ENCODE measurements at places on chromosomes 1 and 21.

- no peak for DNase-seq
Measured at GRCh38 chr1:156475568-156476500, 24.7 kb downstream of the MEF2D start.

- DNase-seq = peak; percentile 92
Measured at GRCh38 chr1:160768295-160768657, 27.7 kb upstream of the LY9 start.

DNA sequence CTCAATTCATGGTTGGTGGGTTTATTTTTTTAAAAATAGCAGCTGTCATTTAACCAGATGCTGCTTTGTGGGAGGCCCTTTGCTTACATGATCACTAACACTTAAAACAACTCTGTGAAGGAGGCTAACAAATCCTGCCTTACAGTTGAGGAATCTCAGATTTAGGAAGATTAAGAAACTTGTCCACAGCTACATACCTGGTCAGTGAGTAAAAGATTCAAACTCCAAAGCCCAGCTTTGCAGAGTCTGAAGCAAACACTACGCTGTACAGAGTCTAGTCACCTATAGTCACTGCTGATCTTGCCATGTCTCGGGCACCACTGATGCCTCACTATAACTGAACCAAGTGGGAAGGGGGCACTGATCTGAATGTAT lies 535.4 kb downstream of the SMYD3 start:
- DNase-seq = no peak

DNA sequence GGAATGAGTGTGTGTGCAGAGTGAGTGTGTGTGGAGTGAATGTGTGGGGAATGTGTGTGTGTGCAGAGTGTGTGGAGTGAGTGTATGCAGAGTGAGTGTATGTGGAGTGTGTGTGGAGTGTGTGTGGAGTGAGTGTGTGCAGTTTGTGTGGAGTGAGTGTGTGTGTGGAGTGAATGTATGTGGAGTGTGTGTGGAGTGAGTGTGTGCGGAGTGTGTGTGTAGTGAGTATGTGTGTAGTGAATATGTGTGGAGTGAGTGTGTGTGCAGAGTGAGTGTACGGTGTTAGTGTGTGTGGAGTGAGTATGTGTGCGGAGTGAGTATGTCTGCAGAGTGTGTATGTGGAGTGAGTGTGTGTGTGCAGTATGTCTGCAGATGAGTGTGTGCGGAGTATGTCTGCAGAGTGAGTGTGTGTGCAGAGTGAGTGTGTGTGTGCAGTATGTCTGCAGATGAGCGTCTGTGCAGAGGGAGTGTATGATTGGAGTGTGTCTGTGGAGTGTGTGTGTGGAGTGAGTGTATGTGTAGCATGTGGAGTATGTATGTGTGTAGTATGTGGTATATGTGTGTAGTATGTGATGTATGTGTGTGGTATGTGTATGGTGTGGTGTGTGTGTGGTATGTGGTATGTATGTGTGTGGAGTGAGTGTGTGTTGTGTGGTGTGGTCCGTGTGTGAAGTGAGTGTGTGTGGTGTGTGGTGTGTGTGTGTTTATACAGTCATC lies 59.7 kb upstream of the CLDN14 start:
- no peak for DNase-seq

DNA sequence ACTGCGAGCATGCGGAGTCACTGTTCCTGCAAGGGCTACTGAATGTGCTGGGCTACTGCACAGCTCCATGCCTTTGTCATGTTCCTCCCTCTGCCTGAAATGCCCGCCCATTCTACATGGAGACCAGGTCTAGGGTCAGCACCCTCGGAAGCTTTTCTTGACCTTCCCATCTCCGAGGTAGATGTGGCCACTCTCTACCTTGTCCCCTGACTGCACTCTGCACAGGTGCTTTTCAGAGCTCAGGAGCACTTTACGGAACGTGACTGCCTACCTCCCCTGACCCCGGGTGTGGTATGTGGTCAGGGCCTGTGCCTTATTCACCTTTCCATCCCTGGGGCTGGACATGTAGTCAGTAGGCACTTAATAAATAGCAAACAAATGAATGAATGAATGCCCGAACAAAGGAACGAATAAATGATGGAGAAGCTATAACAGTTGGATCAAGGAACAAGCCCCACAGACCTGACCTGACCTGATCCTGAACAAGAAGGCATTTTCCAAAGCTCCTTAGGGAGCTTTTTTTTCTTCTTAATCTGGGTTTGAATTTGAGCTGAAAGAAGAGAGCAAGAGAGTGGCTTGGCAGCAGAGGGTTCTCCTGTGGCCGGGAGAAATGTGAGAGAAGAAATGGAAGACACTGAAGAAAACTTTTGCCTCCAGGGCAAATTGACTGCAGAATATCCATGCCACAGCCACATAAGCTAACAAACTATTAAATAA lies 7.9 kb downstream of the RD3 start:
- DNase-seq = no peak

GRCh38 chr1:247680171-247680570 lies 632 bp upstream of the OR13G1 start:
- DNase-seq = no peak

GRCh38 chr1:210978316-210978973 lies 155.5 kb downstream of the KCNH1 start:
- no peak for DNase-seq

GRCh38 chr1:181033799-181034451 lies at the start of gene MR1:
MR1 (plus strand) TSS chr1:181033983; CDS start chr1:181034008, 25 bp downstream.
- DNase-seq = peak; percentile 88

DNA sequence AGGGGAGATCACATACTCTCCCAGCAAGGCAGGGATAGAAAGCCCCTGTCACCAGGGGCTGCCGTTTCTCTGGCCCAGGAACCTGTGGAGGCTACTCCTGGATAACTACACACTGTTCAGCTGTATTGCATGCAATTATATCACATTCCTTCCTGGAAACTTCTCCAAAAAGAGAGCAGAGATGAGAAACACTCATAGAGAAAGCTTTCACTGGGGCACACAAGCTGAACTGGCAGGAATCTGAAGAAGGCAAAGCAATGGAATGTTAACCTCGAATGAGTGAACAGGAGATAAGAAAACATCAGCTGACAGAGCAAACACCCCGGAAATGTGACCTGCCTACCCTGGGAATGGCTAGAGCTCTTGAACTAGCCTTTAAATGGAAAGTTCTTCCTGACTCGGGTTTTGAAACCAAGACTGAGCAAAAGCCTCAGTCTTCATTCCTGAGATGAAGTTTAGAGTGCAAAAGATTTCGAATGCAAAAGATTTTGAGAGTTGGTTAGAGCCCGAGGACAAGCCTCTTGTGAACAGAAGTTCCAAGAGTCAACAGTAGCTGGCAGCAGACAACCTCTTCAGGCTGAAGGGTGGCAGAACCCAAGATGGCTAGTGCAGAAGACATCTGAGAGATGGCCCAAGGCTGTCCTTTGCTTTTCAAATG lies 32.3 kb downstream of the CCN1 start:
- peak; percentile 2 for DNase-seq

- peak; percentile 52 for DNase-seq
Measured at GRCh38 chr1:38489844-38490270, 369.7 kb downstream of the RRAGC start.

DNA sequence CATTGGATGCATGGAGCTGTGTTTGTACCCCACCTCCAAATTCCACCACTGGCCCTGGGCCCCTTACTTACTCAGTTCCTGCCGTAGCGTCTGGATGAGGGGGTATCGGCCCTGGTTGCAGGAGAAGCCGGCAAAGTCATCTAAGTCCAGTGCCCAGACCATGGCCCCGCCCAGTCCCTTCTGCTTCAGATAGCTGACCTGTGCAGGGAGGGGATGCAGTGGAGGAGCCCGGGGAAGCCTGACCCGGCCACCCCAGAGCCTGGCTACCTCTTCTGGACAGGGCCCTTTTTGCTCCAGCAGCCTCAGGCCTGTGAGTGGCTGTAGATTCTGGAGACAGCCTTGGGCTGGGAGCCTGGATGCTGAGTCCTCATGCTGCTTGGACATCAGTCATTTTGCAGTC lies 11.8 kb downstream of the CHIT1 start:
- no peak for DNase-seq

- no peak for DNase-seq
Measured at GRCh38 chr1:150121236-150121862, 28.4 kb upstream of the PLEKHO1 start.

- no peak for DNase-seq
Measured at GRCh38 chr1:18919956-18920355, 17.6 kb upstream of the ALDH4A1 start.

DNA sequence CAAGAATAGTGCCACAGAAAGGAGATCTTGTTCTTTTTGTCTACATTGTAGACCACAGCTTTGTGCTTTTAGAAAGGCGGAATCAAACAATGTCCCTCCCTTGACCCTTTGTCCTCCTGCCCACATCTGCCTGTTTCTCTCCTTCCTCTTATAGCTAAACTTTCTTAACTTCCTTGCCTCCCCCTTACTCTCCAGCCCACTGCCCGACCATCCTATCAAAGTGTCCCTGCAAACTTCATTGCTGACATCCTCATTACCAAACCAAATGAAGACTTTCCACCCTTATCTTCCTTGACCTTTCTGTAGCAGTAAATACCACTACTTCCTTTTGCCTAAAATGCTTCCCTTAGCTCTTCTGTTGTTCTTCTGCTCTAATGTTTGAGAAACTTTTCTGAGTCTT lies 5.0 kb downstream of the SELP start:
- DNase-seq = no peak

- DNase-seq = no peak
Measured at GRCh38 chr1:208209286-208209685, 34.9 kb downstream of the PLXNA2 start.

DNA sequence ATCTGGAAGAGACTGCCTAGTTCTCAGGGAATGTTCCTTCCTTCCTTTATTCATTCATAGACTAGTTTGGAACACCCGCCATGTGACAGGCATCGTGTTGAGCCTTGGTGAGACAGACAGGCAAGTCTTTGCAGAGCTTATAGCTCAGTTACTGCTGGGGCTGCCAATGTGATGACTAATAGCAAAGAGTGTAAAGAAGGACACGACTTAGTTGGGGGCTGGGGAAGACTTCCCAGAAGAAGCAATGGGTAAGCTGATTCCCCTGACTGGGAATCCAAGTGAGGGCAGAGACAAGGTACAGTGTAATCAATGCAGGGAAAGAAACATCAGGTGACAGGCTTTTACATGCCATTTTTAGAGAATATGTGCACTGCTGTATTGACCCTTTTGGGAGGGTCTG lies 51.2 kb downstream of the TENT5C start:
- peak; percentile 52 for DNase-seq

DNA sequence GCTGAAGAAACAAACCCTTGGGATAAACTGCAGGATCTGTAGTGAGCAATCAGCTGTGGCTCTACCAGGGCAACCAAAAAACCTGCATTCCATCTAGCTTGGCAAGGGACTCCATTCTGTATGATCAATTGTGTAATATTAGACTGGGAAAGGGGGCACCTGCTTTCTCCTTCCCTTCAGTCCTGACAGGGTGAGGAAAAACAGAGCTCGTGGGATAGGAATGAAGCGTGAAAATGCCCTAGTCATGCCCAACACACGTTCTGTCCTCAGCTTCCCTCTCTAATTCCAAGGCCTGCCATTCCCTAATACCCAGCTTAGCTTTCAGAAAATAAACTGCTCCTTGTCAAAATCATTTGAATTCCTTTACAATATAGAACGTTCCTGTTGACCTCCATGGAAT lies 442.3 kb downstream of the PLPP3 start:
- DNase-seq = no peak

GRCh38 chr1:26530895-26531598 lies 1.5 kb downstream of the RPS6KA1 start:
- no peak for DNase-seq

DNA sequence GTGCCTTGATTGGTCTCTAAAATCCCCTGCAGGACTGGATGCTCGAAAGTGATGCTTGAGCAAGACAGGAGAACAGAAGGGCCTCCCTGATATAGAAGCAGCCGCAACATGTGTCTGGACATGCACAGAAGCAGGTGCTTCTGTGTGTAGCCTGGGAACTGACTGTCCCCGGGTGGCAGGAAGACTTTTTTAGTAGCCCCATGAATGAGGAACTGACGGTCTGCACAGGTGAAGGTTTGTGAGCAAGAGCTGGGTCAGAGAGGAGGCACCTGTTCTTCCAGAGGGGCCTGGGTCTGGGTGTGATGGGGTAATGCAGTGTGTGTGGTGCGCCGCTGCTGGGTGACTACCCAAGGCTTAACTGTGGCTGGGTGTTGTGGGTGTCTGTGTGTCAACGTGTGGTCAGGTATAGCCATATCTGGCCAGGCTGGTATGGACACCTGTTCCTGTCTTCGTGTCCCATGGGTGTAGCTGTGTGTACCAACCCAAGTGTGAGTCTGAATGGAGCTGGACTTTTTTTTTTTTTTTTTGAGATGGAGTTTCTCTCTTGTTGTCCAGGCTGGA lies 39.1 kb upstream of the FOXO6 start:
- no peak for DNase-seq

DNA sequence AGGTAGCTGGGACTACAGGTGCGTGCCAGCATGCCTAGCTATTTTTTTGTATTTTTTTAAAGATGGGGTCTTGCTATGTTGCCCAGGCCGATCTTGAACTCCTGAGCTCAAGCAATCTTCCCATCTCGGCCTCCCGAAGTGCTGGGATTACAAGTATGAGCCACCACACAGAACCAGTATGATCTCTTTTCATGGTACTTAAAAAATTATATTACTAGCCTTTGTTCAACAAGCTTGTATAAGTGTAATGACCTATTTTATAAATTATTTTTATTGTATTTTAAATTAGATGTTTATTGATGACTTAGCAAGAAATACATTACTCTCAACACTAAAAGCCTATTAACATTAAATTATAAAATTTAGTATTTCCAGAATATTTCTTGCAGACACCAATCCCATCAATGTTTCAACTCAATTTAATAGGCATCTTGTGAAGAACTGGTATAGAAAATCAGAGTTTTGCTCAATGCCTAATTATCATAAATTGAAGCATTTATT lies 36.0 kb upstream of the MTF2 start:
- DNase-seq = no peak

GRCh38 chr1:68478662-68479061 lies 18.2 kb downstream of the DEPDC1 start:
- DNase-seq = no peak

DNA sequence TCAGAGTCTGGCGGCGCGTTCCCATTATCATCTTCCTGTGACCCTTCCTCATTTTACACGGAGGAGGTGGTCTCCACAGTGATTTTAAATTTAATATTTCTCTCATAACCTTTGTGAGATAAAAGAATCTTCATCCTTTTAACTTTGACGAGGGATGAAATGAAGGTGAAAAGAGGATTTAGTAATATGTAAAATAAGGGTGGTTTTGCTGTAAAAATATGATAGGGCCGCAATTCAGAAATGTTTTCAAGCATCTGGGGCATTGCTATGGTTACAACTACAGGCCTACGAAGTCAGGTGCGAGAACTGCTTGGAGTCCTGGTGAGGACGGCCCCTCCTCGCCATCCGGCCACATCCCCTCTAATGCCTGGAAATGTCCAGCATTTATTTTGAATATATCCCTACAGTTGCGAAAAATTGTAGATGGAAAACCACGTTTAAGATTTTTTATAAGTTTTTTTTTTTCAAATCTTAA lies 422 bp upstream of the RSBN1 start:
- DNase-seq = peak; percentile 22

DNA sequence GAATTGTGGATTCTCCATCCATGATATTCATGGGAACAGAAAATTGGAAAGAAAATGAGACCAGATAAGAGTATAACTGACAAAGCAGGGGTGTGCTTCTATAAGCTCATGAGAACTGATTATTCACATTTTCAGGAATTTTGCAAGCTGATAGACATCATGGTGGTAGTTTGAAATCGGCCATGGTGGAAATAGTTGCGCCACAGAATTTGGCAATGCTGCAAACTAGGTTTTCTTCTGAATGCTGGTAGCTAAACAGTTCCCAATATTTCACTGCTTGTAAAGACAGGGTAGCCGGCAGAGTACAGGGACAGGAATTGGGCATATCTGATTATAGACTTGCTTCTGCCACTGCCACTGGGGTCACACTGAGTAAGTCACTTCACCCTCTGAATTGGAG lies 151.1 kb downstream of the PLXNA2 start:
- DNase-seq = no peak
